ENCODE measurements at places on chromosomes 1 and 21.

GRCh38 chr1:245234217-245235081, 79.7 kb downstream of the KIF26B start:
- peak; percentile 19 for DNase-seq

- no peak for DNase-seq
Observed at GRCh38 chr1:108575375-108575774, 15.5 kb downstream of the EEIG2 start.

DNA sequence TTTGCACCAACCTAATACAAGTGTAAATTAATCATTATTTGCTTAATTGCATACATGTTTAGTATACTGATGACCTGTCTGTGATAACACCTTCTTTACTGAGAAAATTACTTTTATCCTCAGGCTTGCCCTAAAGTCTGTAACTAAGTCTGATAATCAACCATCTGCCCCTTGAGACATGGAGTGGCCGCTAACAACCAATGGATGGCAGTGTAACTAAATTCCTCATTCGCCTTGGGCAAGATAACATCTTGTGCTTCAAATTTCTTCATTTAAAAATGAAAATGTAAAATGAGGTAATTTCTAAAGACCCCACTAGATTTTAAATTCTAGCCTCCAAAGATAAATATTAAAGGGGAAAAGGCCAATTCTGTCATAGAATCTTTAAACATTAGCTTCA, 85.1 kb downstream of the ENAH start:
- no peak for DNase-seq

GRCh38 chr1:111221633-111222291, 5.8 kb upstream of the CHI3L2 start:
- no peak for DNase-seq

DNA sequence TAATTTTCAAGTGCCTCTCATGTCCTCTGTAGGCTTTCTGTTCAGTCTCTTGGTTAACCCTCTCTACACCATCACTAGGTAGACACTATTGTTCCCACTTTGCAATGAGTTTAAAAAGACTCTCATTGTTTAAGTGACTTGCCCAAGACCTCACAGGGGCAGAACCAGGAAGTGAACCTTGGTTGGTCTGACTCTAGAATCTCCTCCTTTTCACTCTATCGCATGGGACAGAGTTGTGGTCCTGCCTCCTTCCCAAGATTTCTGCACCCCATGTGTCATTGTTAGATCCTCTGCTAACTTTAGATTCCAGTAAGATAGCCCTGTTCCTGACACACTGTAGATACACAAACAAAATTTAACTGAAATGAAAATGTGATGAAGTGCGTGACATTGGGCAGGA, 481.7 kb upstream of the USP24 start:
- DNase-seq: no peak

DNA sequence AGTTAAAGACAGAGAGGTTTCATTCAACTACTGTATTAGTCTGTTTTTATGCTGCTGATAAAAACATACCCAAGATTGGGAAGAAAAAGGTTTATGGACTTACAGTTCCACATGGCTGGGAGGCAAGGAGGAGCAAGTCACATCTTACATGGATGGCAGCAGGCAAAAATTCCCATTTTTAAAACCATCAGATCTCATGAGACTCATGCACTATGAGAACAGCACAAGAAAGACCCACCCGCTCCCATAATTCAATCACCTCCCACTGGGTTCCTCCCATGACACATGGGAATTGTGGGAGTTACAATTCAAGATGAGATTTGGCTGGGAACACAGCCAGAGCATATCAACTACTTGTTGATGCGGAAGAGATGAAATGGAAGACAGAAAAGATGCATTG, 9.2 kb downstream of the GPR161 start:
- DNase-seq: no peak

- no peak for DNase-seq
Observed at GRCh38 chr1:214067397-214067796, 79.6 kb downstream of the PROX1 start.

DNA sequence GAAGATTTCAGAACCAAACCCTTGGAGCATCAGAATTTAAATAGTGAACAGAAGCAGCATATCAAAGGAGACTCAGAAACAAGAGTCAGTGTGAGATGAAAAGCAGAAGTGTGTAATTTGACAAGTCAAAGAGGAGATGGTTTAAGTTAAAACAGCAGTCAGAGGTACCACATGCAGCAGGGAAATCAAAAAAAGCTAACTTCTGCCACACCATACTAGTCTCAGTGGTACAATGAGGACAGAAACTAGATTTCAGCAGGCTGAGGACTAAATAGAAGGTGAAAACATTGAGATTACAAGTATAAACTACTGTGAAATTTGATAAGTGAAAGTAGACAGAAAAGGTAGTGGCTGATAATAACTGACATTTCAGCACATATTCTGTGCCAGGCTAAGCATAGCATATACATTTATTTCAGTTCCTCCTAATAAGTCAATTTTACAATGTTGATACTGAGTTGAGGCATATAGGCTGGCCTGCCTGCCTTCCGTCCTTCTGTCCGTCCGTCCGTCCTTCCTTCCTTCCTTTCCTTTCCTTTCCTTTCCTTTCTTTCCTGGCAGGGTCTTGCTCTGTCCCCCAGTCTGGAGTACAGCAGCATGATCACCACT, 12.6 kb downstream of the SUCO start:
- DNase-seq: no peak

GRCh38 chr1:97007840-97008604, 286.4 kb downstream of the PTBP2 start:
- DNase-seq: no peak

DNA sequence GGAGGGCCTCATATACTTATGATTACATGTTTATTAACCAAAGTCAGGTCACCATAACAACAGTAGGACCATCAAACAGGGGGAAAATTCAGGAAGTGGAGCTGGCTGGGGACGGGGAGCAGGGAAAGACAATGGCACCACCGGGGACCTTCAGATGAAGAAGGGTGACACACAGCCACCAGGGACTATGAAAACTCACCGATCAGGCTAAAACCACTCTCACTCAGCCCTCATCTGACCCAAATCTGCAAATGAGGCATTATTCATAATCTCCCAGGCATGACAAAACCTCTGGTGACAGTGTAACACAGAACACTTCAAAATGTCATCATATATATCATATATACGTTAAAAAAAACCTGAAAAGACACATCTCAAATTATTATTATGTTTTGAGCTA, 11.2 kb downstream of the MKNK1 start:
- no peak for DNase-seq

DNA sequence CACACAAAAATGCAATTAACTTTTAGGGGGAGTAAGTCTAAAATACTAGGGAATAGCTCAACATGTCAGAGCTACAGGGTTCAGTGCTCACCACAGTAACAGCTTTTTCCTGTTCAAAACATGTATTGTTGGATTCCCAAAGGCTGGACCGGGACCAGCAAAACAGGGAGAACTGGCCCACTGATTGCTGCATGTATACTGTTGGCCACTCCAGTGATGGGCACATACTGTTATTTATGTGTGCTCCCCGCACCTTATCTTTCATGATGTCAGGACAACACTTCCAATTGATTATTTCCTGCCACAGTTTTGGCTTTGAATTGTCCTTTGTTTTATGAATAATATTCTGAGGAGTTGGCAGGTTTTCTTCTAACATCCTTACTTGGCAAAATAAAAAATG, 50.7 kb downstream of the HMGB4 start:
- DNase-seq: no peak

GRCh38 chr1:86991549-86992186, 77.2 kb downstream of the HS2ST1 start:
- DNase-seq: no peak

DNA sequence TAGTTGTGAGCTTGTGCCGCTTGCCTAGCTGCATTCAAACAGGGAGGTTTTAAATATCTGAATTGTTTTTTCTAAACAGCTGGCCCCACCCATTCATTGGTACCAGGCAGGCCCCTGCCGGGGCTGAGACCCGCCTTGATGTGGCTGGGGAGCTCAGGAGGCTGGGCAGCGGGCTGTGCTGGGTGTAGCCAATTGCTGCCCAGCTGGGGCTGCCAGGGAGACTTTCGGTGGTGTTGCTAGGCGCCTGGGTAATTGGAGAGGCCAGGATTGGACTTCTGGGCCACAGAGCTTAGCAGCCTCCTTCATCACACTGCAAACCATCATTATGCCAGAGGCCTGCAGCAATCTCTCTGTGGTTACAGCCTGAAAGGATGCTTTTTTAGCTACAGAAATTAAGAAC, 12.2 kb downstream of the RHBDL2 start:
- DNase-seq: no peak

- no peak for DNase-seq
Observed at GRCh38 chr1:228429007-228429406, 12.3 kb upstream of the TRIM17 start.

DNA sequence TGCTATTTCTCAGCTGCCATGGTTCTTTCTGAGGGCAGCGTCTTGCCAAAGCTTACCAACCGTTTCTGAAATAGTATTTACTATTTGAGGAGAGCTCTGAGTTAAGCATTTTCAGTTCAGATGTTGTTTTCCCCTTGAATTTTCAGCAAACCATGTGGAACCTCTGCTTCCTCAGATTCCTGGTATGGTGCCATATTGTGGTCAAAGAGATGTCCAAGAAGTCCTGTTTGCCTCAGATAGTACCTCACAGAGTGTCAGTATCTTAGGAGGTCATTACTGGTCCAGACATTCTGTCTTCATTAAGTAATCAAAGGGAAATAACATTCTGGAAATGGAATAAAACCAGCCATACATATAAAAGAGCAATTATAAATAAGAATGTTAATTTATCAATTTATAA, 36.6 kb downstream of the VANGL2 start:
- no peak for DNase-seq

DNA sequence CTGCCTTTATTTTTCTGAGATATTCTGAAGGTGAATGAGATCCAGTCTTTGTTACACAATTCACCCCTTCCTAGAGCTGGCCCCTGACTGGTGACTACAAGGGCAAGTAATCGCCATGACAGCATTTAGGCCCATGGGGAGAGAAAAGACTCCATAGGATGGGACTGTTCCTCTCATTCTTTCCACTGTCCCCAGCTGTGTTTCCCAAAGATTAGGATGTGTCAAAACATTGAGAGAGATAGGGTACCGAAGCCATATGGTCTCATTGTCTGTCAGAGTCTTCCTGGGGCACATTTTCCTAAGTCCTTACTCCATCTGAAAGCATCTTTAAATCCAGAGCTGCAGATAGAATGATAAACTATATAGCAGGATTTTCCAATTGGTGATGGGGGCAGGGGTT, 423.5 kb downstream of the OMA1 start:
- DNase-seq: no peak

GRCh38 chr21:46098303-46099141, 610 bp downstream of the COL6A2 start:
- DNase-seq: no peak

GRCh38 chr21:41289431-41289830, 27.2 kb upstream of the FAM3B start:
- DNase-seq: no peak

GRCh38 chr21:26798856-26799751, 46.1 kb downstream of the ADAMTS1 start:
- DNase-seq: no peak

DNA sequence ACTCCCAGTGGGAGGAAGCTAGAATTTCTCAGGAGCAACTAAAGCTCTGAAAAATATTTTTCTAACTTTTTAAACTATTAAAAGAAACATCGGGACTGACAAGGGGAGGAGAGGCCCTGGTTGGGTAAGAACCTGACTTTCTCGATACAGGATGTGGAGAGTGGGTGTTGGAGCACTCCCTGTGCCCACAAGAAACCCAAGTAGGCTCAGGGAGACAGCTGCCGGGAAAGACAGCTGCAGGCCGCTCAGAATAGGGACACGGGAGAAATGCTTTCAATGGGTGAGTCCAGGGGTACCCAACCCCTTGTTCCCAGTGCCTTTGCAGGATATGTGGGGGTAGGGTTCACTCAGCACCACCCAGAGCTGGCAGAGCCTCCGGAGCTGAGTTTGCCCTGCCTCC, 43.6 kb downstream of the PLEKHA6 start:
- no peak for DNase-seq

- DNase-seq: no peak
Observed at GRCh38 chr1:101438359-101438758, 201.5 kb downstream of the S1PR1 start.

GRCh38 chr1:41894101-41894807, 24.5 kb downstream of the HIVEP3 start:
- no peak for DNase-seq

GRCh38 chr21:42025376-42026081, 15.4 kb upstream of the ZBTB21 start:
- DNase-seq: no peak

GRCh38 chr1:15775706-15776105, 17.1 kb downstream of the FBLIM1 start:
- no peak for DNase-seq

GRCh38 chr21:33690874-33691273, 48.6 kb downstream of the ITSN1 start:
- DNase-seq: no peak

DNA sequence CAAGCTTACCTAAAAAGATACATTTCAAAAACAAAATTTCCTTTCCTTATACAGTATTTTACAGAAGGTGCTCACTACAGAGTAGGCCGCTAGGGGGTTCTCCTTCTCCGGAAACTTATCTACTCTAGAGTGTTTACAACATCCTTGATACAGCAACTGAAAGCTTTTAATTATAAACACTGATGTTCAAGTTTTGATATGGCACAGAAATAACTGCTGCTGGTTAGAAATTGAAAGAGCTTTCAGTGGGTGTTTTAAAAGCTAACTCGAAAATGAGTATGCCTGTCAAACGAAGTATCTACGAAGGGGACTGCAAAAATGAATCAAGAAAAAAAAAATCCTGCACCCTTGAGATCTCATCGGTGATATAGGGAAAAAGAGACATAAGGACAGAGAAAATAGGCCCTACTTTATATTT, 1.0 kb downstream of the YOD1 start:
- peak; percentile 43 for DNase-seq

DNA sequence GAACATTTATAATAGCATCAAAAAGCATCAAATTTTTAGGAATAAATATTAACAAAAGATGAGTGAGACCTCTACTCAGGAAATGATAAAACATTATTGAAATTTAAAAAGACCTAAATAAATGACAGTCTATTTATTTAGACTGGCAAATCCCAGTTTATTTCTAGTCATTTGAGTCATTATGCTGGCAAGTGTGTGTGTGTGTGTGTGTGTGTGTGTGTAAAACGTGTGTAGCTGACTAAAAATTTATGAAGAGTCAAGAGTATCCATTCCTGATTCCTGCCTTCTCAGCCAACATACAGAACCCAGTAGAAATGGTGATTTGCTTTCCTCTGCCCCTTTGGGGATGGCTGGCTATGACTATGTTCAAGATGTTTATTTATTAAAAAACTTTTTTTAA, 46.2 kb downstream of the OSBPL9 start:
- no peak for DNase-seq

GRCh38 chr1:25550155-25550506, 6.7 kb downstream of the LDLRAP1 start:
- DNase-seq: no peak

DNA sequence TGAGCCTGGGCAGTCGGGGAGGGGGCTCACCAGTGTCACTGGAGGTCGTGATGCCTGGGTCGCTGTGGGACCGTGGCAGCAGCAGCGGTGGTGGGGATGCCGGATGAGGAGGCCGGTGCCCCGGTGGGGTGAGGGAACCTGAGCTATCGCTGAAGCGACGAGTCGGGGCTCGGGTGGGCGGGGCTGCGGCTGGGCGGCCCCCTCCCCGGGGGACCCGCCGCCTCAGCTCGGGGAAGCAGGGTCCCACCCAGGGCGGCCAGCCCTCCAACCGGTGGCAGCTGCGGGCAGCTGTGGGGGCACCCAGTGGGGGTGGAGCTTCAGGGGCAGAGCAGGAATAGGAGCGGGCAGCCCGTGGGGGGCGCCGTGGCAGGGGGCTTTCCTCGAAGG, 5.0 kb downstream of the ENTREP3 start:
- no peak for DNase-seq

- DNase-seq: peak; percentile 29
Observed at GRCh38 chr21:31580866-31581276, 78.6 kb upstream of the SOD1 start.
